ENCODE measurements at places on chromosomes 7 and 10. TPM values are rescaled to one million over a fixed set of nuclear protein-coding genes. Genes with fewer than 3 reads are reported as not detected.

DNA sequence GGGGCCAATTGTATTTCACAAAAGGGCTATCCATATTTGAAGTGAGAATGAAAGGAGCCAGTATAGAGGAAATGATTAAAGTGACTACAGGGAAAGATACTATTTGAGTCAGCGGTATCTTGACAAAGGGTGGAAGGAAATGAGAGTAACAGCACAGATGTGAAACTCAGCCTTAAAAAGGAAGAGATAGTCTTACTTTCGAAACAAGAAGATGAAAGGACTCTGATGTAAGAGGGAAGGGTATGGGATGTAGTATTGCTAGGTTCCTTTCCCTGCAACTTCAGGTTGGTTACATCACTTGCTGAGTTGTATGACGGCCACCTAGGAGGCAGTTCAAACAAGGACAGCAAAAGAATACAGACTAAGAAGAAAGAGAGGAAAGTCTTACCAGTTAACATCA lies 13.7 kb downstream of the CISD1 start:
- H3K27me3 ChIP-seq, result no peaks in the 10 kb centered on the region
- no peaks in the 10 kb centered on the region for H3K36me3 ChIP-seq
- H3K4me1 ChIP-seq, result no peaks in the 10 kb centered on the region
- no peak overlapping the region for H3K4me3 ChIP-seq
- no peak for DNase-seq

GRCh38 chr7:134919240-134919641 lies 67.1 kb upstream of the AGBL3 start:
- no peak overlapping the region for H3K4me3 ChIP-seq
- H3K36me3 ChIP-seq, result peaks cover 6% of the 10 kb centered on the region
- no peak for DNase-seq
- no peaks in the 10 kb centered on the region for H3K27me3 ChIP-seq
- peak overlapping the region; percentile 49 for H3K27ac ChIP-seq
- no peaks in the 10 kb centered on the region for H3K4me1 ChIP-seq

- DNase-seq, result no peak
- H3K27me3 ChIP-seq, result no peaks in the 10 kb centered on the region
- no peaks in the 10 kb centered on the region for H3K4me1 ChIP-seq
- H3K27ac ChIP-seq, result no peak overlapping the region
- no peaks in the 10 kb centered on the region for H3K36me3 ChIP-seq
Measured at GRCh38 chr7:108869070-108869469, 299.4 kb downstream of the DNAJB9 start.

Gene GTF2I
- 112 TPM for total RNA-seq

Gene CCL24
- not detected for total RNA-seq

Gene DEPP1
- 309 TPM for total RNA-seq

Measured in ascending aorta (tissue), 2 donors.